Endothelial cell of umbilical vein (primary cell): ENCODE measurements at places on chromosomes 16 and 17. TPM values are rescaled to one million over a fixed set of nuclear protein-coding genes. Genes with fewer than 3 reads are reported as not detected.

GRCh38 chr17:7108560-7108925 lies 6.1 kb downstream of the ASGR2 start:
- no peak for DNase-seq

DNA sequence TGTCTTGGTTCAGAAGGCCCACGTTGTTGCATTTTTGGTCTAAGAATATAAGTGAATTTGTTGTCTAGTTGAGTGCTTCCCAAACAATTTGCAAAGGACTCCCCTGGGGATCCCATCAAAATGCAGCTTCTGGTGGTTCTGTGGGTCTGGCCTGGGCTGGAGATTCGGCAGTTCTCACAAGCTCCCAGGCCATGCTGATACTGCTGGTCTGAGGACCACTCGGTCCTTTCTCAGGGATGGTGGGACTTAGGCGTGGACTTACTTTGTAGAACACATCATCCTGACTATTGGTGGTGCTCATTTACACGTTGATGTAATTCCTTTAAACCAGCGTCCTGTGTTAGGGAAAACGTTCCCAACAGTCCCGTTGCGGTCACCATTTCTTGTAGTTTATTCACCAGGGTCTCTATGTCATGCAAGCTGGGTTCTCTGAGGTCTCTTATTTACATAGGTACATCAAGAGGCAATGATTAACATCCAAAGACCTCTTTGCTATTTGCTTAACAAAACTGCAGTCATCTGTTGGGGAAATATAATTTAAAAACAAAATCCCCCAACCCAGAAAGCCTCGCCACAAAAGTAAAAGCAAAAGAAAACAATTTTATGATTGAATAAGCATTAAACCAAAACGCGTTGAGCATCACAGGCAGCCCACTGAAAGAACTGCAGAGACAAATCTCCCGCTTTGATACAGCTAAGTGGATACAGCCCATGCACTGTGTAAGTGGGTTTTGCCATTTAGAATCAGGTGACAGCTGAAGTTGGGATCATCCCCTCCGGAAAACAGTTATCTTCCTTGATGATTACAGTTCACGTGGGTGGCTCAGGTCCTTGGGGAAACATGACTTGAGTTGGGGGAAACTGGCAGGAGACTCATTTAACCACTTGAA lies 39.0 kb upstream of the SEC14L1 start:
- DNase-seq, result no peak

- DNase-seq, result peak; percentile 62
Measured at GRCh38 chr17:16516594-16517051, 24.6 kb upstream of the LRRC75A start.

GRCh38 chr17:79573196-79573896 lies 37.5 kb downstream of the RBFOX3 start:
- no peak for DNase-seq

GRCh38 chr16:80125677-80126076 lies 415.1 kb upstream of the DYNLRB2 start:
- DNase-seq, result no peak

GRCh38 chr17:81391293-81391935 lies 3.8 kb upstream of the BAHCC1 start:
- no peak for DNase-seq

DNA sequence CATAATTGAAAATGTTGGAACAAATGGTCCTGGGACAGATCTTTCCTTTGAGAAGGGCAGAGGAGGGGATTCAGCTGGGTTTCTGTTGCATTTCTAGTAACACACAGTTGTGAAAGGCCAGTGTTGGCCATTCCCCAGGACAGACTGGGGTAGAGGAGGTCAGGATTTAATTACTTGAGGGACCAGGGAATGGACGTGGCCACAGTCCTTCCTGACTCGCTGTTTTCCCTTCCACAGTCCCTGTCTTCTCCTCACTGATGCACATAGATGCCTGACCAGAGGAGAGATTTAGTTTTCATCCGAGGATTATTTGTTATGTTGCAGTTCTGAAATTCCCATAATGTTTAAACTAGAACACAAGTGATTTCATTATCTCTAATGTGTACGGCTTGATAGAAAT lies 25.2 kb upstream of the HEATR6 start:
- DNase-seq, result no peak

- DNase-seq, result no peak
Measured at GRCh38 chr17:30969989-30970830, 629 bp upstream of the RNF135 start.

DNA sequence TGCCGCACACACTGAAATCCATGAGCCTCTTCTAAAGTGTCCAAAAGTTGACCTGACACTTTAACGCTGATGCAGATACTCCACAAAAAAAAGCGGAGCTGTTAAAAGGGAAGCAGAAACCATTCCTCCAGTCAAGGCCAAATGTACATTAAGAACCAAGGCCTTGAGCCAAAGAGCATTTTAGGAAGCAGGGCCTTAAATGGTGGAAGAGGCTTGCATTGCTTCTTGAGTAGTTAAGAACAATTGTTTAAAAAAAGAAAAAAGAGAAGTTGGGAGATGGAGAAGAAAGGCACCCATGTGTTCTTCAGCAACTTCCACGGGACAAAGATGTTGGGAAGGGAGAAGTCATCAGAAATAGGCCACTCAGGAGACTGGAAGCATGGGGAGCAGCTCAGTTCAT lies 6.3 kb downstream of the ZFHX3 start:
- DNase-seq, result no peak

DNA sequence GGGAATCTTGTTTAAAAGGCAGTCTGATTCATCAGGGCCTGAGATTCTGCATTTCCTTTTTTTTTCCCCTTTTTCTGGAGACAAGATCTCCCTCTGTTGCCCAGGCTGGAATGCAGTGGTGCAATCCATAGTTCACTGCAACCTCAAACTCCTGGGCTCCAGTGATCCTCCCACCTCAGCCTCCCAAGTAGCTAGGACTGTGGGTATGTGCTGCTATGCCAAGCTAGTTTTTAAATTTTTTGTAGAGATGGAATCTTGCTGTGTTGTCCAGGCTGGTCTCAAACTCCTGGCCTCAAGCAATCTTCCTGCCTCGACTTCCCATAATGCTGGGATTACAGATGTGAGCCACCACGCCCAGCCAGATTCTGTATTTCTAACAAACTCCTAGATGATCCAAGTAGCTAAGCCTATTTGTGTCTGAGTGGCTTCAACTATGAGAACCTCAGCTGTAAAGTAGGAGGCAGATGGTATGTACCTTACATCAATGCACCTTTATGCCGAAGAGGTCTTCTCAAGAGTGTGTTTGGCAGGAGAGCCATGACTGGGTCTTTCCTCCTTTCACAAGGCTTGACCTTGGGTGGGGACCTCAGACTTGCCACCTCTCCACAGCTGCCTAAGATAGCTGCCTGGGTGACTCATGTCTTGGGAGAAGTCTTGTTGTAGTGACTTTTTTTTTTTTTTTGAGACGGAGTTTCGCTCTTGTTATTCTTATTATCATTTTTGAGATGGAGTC lies 10.9 kb downstream of the LDAF1 start:
- no peak for DNase-seq

GRCh38 chr17:79695797-79696609 lies 34.7 kb upstream of the ENPP7 start:
- DNase-seq, result peak; percentile 39

DNA sequence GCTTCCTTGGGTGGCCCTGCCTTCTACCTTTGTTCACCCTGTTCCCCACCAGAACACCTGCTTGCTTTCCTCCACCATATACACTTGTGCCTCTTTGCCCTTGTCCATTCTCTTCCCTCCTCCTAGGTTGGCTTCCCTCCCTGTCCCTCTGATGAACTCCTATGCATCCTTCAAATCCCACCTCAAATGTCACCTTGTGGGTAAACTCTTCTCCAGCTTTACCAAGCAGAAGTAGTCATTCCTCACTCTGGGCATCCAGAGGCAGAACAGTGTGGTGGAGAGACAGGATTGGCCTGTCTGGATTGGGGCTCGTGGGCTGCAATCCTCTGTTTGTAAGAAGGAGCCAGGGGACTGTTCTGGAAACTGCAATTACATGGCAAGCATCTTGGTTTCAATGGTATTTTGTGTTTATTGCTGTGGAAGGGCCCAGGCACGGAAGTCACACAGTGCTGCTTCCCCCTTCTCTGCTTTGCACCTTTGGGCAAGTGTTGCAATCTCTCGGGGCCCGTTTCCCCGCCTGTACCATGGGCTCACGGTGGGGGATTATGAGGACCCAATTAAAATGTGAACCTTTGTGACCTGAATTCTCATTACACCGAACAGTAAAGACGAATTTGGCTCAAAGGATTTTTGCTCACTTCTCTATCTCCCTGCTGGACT lies 21.9 kb upstream of the NXPH3 start:
- no peak for DNase-seq

GRCh38 chr16:507996-508395 lies 19.5 kb upstream of the CAPN15 start:
- DNase-seq, result no peak

GRCh38 chr17:59439262-59439661 lies 107.8 kb downstream of the YPEL2 start:
- peak; percentile 23 for DNase-seq

- DNase-seq, result no peak
Measured at GRCh38 chr17:16980813-16981731, 9.2 kb upstream of the TNFRSF13B start.

- DNase-seq, result no peak
Measured at GRCh38 chr17:58172369-58173071, 5.7 kb downstream of the OR4D2 start.

GRCh38 chr17:37220607-37220953 lies 155.2 kb upstream of the C17orf78 start:
- peak; percentile 49 for DNase-seq

GRCh38 chr16:27486344-27486743 lies 63.4 kb downstream of the GTF3C1 start:
- DNase-seq, result no peak

The HAP1 gene
- 0.23 and 0.24 TPM in 2 replicates for total RNA-seq

The PRCD gene
- total RNA-seq, result not detected in 2 replicates

The SDR42E2 gene
- total RNA-seq, result 0.13 and 0.21 TPM in 2 replicates

The KRT31 gene
- not detected in 2 replicates for total RNA-seq

The JUP gene
- 170 and 171 TPM in 2 replicates for total RNA-seq

The PMFBP1 gene
- 0.42 TPM in 1 of 2 replicates, not detected in the other for total RNA-seq

The SYNGR3 gene
- total RNA-seq, result 0.81 and 0.95 TPM in 2 replicates

The BLMH gene
- 65.8 and 75.0 TPM in 2 replicates for total RNA-seq

The SPN gene
- not detected in 2 replicates for total RNA-seq
